Fibroblast of pulmonary artery (primary cell): ENCODE measurements at places on chromosomes 11 and 22.

- no peak for DNase-seq
Observed at GRCh38 chr11:115900111-115900510, 395.9 kb upstream of the CADM1 start.

GRCh38 chr11:19435306-19435989 lies 194.7 kb upstream of the E2F8 start:
- DNase-seq, result peak; percentile 83

GRCh38 chr11:12408156-12408770 lies 30.9 kb downstream of the PARVA start:
- no peak for DNase-seq

DNA sequence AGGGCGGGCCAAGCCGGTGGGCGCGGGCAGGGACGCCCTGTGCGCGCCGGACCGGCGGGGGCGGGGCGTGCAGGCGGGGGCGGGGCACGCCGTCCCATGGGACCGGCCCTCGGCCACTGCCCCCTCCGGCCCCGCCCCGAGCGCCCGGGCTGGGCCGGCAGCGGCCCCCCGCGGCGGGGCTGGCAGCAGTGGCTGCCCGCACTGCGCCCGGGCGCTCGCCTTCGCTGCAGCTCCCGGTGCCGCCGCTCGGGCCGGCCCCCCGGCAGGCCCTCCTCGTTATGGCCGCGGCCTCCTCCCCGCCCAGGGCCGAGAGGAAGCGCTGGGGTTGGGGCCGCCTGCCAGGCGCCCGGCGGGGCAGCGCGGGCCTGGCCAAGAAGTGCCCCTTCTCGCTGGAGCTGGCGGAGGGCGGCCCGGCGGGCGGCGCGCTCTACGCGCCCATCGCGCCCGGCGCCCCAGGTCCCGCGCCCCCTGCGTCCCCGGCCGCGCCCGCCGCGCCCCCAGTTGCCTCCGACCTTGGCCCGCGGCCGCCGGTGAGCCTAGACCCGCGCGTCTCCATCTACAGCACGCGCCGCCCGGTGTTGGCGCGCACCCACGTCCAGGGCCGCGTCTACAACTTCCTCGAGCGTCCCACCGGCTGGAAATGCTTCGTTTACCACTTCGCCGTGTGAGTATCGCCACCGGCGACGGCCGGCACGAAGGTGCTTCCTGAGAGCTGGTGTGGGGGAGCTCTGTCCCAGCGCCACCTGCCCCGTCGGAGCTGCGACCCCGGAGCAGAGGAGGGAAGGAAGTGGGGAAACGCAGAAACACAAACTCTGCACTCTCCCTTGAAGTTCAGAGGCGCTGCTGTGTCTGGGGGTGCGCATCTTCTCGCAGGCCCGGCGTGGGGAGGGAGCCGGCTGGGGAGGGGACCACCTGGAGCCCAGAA lies at the start of gene KCNQ1:
Gene KCNQ1, plus strand, starts transcription at position 188 of the 925 bp plus-strand sequence. Its CDS starts 91 bp downstream, at position 279.
- no peak for DNase-seq

DNA sequence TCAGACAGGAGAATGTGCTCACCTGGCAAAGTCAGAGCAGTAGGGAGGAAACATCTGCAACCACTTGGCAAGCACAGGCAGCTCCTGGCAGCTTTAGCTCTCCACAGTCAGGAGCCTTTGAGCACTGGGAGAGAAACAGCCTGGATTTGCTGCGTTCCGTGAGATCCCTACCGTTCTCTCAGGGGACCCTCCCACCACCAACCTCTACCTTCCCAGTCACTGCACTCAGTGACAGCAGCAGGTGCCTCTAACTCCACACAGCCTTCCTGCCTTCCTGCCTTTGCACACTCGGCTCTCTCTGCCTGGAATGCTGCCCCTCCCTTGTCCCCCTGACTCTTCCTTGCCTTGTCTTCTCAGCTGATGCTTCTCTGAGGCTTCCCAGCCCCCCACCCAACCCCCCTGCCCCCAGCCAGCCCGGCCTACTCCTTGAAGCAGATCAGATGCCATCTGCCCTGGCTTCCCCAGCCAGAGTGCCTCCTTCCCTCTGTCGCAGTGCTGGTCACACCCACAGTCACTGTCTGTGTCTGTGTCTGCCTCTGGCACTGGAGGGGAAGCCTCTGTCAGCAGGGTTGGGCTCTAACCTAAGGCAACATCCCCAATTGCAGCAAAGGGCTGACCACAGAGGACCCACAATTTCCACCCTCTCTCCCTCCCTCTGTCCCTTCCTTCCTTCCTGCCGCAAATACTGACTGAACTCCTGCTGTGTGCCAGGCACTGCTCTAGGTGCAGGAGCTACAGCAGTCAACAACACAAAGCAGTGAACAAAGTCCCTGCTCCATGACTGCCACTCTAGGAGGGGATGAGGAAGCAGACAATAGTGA lies 14.9 kb upstream of the TSKU start:
- DNase-seq, result peak; percentile 28

- peak; percentile 12 for DNase-seq
Observed at GRCh38 chr22:36577019-36577418, 48.1 kb upstream of the EIF3D start.

DNA sequence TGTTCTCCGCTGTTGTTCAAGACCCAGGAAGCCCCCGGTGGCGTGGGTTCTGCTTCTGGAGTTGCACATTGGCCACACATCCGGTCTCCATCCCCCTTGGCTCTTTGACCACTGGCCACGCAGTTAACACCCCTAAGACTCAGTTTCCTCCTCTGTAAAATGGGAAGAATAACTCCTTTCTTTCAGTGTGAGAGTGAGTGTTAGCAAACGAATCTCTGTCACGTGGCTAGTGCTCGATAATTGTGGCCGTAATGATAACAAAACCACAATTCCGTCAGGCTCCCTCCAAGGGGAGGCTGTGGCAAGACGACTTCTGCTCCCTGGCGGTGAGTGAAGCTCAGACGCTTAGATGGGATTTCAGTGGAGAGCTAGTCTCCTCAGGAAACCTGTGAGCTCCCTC lies 315.2 kb upstream of the B3GAT1 start:
- DNase-seq, result no peak

GRCh38 chr11:118152552-118153471 lies at the start of gene SCN4B:
Gene SCN4B (minus strand): TSS chr11:118152823. CDS start chr11:118152673, 150 bp downstream.
- DNase-seq, result peak; percentile 48

GRCh38 chr11:86570020-86570419 lies 102.4 kb downstream of the ME3 start:
- no peak for DNase-seq

- DNase-seq, result no peak
Observed at GRCh38 chr11:86589856-86590589, 82.4 kb downstream of the ME3 start.

DNA sequence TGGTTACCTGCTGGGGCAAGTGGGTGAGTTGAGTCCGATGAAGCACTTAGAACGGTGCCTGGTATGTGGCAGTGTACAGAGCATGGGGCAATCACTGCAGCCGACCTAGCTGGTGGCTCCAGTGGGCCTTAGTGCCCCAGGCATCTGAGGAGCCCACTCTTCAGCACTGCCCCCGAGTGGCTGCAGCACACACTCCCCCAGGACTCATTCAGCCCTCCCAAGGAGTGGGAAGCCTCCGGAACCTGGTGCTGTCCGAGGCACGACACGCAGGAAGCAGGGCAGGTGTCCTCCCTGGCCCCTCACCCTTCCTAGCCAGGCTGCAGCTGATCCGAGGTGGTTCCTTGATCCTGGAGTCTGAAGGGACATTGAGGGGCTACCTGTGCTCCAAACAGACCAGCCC lies 42.4 kb upstream of the PRODH start:
- no peak for DNase-seq

GRCh38 chr22:49243965-49244364 lies 583.7 kb downstream of the BRD1 start:
- DNase-seq, result no peak

DNA sequence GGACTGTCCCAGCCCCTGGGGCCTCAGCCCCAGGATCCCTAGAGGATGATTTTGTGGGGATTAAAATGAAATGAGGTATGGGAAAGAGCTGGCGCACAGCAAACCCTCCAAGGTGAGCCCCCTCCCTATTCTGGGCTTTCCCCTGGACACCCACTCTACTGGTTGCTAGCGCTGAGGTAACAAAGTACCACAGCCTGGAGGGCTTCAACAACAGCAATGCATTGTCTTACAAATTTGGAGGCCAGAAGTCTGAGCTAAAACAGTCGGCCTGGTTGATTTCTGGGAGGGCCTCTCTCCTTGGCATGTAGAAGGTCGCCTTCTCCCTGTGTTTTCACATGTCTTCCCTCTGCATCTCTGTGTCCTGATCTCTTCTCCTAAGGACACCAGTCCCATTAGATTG lies 913.6 kb downstream of the NTM start:
- DNase-seq, result no peak

DNA sequence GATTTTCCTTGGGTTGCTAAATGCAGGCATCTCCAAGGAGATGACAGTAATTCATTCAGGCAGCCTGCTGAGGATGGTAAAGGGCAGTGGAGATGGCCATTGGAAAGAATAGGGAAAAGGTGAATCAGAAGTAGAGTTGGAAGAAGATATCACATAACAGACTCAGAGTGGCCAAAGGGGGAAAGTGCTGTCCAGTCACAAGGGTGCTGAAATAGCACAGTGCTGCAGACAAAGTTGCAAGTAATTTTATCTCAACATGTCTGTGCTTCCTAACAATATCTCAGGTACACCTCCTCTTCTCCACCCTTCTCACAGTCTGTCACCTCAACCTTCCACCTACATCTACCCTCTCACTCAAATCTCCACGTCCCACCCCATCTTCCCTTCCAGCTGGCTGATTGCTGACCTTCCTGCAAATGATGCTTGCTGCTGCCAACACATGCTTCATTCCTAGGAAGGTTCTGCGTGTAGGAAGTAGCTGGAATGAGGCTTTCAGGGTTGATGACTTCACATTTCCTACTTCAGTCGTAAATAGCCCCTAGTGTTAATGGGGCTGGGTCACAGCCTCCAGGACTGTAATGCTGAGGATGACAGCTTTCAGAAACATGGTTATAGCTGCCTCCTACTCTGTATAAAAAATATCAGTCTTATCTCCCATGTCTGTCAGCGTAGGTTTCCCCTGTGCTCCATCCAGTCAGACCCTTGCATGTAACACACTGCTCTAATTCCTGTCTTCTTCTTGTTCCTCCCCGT lies 123.9 kb downstream of the CTNND1 start:
- peak; percentile 30 for DNase-seq

DNA sequence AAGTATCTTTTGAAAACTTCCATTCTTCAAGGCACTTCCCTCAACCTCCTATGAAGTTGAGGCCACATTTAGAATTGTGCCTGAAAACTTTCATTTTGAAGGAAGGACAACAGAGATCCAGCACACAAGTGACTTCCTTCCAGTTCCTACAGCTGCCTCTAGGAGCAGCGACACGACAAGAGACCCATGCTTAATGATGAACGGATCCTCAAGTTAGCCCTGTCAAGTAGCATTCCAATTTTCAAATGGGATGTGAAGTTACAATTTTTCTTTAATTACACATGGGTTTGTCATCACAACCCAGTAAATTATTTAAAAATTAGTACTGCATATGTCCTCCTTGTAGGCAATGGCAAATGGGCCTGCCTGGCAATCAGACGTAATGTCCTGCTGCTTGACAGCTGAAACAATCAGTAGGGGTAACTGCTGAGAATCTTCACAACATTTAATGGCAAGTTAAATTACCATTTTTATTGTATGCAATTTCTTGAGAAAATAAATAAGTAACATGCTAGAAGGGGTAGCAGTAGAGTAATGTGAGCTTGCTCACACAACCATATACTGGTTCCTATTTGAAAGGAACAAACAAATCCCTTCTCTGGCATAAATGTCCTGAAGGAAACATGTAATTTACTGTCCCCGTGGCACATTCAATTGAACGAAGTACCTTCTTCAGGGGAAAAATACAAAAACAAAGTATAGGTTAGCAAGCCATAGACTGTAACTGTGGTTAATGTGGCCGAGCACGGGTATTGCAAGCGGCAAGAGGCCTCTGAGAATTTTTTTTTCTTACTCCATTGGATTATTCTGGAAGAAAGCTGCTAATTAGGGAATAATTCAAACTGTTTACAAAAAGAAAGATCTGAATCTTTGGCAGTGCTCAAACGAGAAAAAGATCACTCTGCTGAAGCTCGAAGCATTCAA lies 288.3 kb downstream of the CADM1 start:
- DNase-seq, result no peak

DNA sequence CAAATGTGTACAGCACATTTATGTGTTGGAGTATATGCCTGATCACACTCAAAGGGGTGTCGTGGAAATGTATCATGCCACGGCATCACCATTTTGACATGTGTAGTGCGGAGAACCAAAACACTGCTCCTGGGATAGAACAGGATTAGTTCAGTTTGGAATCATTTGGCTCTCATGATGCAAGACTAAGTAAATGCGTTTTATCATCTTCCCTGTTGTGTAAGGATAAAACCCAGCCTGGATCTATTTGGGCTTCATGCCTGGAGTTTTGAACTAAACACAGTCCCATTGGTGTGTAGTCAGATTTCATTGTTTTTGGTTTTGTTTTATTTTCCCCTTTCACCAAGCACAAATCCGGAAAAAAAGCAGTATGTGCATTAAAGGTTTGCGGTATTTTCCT lies 574.3 kb downstream of the NTM start:
- peak; percentile 64 for DNase-seq

DNA sequence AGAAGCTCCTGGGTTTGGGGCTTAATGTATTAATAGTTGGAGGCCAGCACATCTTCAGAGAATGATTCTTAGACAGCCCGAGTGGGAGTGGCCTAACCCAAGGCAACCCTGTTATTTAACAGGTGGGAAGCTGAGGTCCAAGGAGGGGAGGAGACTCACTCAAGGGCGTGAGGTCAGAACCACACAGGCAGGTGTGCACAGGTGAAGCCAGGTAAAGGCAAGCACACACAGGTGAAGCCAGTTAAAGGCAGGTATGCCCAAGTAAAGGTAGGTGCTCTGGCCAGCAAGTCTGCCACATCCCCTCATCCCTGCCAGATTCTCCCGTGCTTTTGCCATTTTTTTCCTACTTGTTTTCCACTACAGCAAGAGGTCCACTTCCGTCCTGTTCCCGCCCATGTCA lies 2.9 kb upstream of the SHANK2 start:
- DNase-seq, result no peak

DNA sequence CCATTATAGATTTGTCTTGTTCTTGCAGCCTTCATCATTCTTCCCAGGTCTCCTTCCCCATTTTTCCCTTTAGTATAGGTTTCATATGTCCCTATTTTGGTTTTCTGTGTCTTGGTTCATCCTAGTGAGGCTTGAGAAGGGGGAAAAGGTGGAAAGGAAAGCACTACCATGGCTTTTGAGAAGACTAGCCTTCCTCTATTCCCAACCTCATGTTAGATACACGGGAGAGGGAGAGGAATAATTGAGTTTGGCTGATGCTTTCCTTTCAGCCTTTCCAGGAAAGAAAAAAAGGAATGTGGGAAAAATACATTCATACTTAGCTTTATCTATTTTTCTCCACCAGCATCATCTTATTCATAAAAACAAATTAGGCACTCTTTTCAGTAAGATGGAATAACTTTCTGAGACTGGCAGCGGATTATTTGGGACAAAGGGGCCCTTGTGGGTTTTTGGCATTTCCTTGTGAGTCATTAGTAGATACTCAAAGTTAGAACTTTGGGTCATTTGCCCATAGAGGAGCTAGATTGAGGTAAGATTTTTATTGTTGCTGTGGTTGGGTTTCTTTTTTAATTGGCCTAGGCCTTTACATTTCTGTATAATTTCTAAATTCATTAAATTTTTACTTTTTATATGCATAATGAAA lies 23.8 kb downstream of the CAPRIN1 start:
- peak; percentile 58 for DNase-seq
